ENCODE measurements at places on chromosomes 12 and 14. TPM values are rescaled to one million over a fixed set of nuclear protein-coding genes. Genes with fewer than 3 reads are reported as not detected.

DNA sequence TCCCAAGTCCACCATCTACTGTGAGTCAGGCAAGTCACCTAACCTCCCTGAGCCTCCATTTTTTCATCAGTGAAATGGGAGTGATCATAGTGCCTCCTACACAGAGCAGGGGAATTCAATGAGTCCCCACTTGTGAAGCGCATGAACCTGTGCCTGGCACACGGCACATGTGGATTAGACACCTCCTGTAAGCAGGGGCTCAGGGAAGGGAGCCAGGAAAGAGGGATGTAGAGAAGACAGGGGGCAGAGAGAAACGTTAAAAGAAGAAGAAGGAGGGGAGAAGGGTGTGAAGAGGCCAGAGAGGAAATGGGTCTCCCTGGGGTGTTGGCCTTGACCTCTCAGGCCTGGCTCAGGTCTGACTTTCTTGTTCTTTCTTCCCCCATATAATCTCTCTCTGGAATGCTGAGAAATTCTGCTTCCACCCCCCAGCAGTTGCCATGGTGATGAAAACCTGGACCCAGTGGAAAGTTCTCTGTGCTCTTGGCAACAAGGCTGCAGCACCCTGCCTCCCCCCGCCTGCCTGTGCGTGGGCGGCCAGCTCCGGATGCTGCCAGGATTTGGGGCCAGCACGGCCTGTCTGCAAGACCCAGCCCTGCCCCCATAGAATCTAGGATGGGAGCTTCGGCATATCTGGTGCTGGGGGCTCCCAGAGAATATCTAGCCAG, 94.5 kb downstream of the CALM1 start:
- H3K27me3 ChIP-seq = no peaks in the 10 kb centered on the region
- no peak overlapping the region for H3K4me3 ChIP-seq
- DNase-seq = peak; percentile 81
- peaks cover 4% of the 10 kb centered on the region for H3K4me1 ChIP-seq

DNA sequence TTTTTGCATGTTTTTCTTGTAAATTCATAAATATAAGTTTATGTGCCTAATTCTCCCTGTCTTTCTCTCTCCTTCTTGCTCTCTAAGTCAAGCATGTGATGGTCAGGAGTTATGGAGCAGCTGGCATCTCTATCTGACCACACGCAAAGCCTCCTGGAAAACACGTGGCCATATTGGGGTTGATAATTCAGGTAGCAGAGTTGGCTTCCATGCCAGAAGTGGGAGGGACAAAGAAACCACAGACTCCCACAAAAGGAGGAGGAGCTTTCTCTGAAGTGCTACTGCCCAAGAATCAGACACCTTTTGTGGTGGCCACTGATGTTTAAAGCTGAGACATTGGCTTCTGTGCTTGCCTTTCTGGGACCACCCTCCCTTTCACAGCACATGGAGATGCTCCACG, 517.6 kb upstream of the TMEM132C start:
- no peaks in the 10 kb centered on the region for H3K27me3 ChIP-seq
- H3K36me3 ChIP-seq = no peaks in the 10 kb centered on the region
- no peak for DNase-seq
- no peaks in the 10 kb centered on the region for H3K4me1 ChIP-seq
- no peak overlapping the region for H3K27ac ChIP-seq
- H3K4me3 ChIP-seq = no peak overlapping the region

- H3K27me3 ChIP-seq = no peaks in the 10 kb centered on the region
- H3K27ac ChIP-seq = no peak overlapping the region
- no peaks in the 10 kb centered on the region for H3K36me3 ChIP-seq
- H3K4me1 ChIP-seq = no peaks in the 10 kb centered on the region
- no peak overlapping the region for H3K4me3 ChIP-seq
These were observed 73.1 kb upstream of the CEP83 start for GRCh38 chr12:94532490-94533422.

GRCh38 chr12:116454076-116454475, 105.1 kb upstream of the MAP1LC3B2 start:
- H3K27me3 ChIP-seq = no peaks in the 10 kb centered on the region
- H3K27ac ChIP-seq = no peak overlapping the region
- H3K36me3 ChIP-seq = no peaks in the 10 kb centered on the region
- DNase-seq = no peak
- no peak overlapping the region for H3K4me3 ChIP-seq

DNA sequence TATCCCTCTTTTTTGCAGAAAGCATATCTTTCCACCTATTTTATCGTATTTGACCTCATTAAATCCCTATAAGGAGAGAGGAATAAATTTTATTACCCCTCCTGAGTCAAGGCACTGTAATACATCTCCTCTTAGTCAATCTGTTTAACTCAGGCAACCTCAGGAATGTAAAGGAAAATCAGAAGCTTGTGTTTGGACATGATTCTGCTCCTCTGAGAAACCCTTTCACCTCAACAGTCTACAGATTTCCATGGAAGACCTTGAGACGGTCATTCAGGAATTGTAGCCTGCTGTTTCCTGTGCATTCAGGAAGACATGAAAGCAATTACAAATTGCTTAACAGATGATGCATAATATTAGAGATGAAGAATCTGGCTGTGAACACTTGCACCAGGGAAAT, 360.8 kb downstream of the PAWR start:
- H3K36me3 ChIP-seq = no peaks in the 10 kb centered on the region
- DNase-seq = no peak
- H3K27ac ChIP-seq = no peak overlapping the region

- H3K4me3 ChIP-seq = no peak overlapping the region
- DNase-seq = no peak
- H3K36me3 ChIP-seq = no peaks in the 10 kb centered on the region
- peaks cover 2% of the 10 kb centered on the region for H3K4me1 ChIP-seq
- H3K27ac ChIP-seq = peak overlapping the region; percentile 36
These were observed 90.3 kb downstream of the CRADD start for GRCh38 chr12:93767524-93767863.

- H3K27me3 ChIP-seq = no peaks in the 10 kb centered on the region
- no peaks in the 10 kb centered on the region for H3K36me3 ChIP-seq
- H3K4me1 ChIP-seq = no peaks in the 10 kb centered on the region
- no peak overlapping the region for H3K4me3 ChIP-seq
These were observed 25.6 kb downstream of the MGAT4C start for GRCh38 chr12:86230516-86231146.

- H3K27me3 ChIP-seq = no peaks in the 10 kb centered on the region
- peaks cover 27% of the 10 kb centered on the region for H3K4me1 ChIP-seq
- peak overlapping the region; percentile 26 for H3K27ac ChIP-seq
- no peaks in the 10 kb centered on the region for H3K36me3 ChIP-seq
- DNase-seq = no peak
- H3K4me3 ChIP-seq = peak overlapping the region; percentile 93
These were observed 1.6 kb downstream of the MLEC start for GRCh38 chr12:120688527-120689071.

DNA sequence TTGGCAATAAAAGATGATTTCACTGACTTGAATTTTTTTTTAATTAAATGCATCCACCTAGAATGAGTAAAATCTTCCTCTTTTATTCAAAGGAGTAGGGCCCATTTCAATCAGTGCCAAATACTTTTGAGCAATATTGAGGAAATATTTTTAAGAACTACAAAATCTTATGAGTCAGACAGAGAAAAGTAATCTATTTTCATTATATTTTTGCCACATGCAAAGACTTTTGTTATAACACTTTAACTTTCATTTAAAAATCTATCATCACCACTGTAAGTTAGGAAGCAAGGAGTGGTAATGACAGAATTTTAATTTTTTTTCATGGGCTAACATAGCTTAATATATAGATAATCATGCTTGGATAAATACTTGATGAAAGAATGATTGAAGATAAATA, 345.2 kb upstream of the KITLG start:
- no peaks in the 10 kb centered on the region for H3K4me1 ChIP-seq
- no peaks in the 10 kb centered on the region for H3K27me3 ChIP-seq
- H3K27ac ChIP-seq = no peak overlapping the region
- no peak overlapping the region for H3K4me3 ChIP-seq
- no peak for DNase-seq

Gene SAMD15
- total RNA-seq = 6.2 TPM

Gene CCDC38
- total RNA-seq = 0.31 TPM

Gene AKAP5
- 5.1 TPM for total RNA-seq

Gene LRTM2
- not detected for total RNA-seq

All from kidney (tissue), 22 donors.